ENCODE measurements at places on chromosomes 11 and 22. TPM values are rescaled to one million over a fixed set of nuclear protein-coding genes. Genes with fewer than 3 reads are reported as not detected.

DNA sequence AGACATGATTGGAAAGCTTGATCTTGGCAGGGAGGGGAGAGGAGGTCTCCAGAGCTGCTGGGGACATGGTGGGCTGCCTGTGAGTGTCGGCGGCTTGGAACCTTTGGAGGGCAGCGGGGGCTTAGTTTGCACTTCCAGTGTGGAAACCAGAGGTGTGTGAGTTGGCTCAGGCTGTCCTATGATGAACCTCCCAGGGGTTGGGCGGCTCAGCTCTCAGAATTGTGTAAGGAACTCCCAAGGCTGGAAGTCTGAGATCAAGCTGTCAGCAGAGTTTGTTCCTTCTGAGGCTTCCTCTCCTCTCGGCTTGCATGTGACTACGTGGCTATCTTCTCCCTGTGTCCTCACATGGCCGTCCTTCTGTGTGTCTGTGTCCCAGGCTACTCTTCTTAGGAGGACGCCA lies 87.9 kb upstream of the B3GAT1 start:
- no peaks in the 10 kb centered on the region for H3K27me3 ChIP-seq
- peaks cover 15% of the 10 kb centered on the region for H3K4me1 ChIP-seq
- no peak for DNase-seq

- no peaks in the 10 kb centered on the region for H3K27me3 ChIP-seq
- no peak for DNase-seq
- peaks cover 9% of the 10 kb centered on the region for H3K4me1 ChIP-seq
- H3K27ac ChIP-seq, result no peak overlapping the region
Measured at GRCh38 chr11:64361659-64362058, 2.7 kb downstream of the RPS6KA4 start.

GRCh38 chr11:74397501-74398243 lies 561 bp downstream of the PGM2L1 start:
- no peaks in the 10 kb centered on the region for H3K4me1 ChIP-seq
- peak overlapping the region; percentile 96 for H3K27ac ChIP-seq
- DNase-seq, result peak; percentile 55
- H3K36me3 ChIP-seq, result no peaks in the 10 kb centered on the region

The MYO7A gene
- 33.6 TPM for total RNA-seq

GRCh38 chr11:100705447-100705846 lies 18.4 kb downstream of the ARHGAP42 start:
- H3K4me3 ChIP-seq, result no peak overlapping the region
- no peak overlapping the region for H3K27ac ChIP-seq
- no peaks in the 10 kb centered on the region for H3K27me3 ChIP-seq
- H3K36me3 ChIP-seq, result no peaks in the 10 kb centered on the region

GRCh38 chr11:33778675-33779074 lies 4.4 kb upstream of the FBXO3 start:
- no peaks in the 10 kb centered on the region for H3K36me3 ChIP-seq
- no peak for DNase-seq
- H3K4me3 ChIP-seq, result no peak overlapping the region
- no peak overlapping the region for H3K27ac ChIP-seq
- peaks cover 5% of the 10 kb centered on the region for H3K4me1 ChIP-seq

The ADM gene
- total RNA-seq, result 32.6 TPM

DNA sequence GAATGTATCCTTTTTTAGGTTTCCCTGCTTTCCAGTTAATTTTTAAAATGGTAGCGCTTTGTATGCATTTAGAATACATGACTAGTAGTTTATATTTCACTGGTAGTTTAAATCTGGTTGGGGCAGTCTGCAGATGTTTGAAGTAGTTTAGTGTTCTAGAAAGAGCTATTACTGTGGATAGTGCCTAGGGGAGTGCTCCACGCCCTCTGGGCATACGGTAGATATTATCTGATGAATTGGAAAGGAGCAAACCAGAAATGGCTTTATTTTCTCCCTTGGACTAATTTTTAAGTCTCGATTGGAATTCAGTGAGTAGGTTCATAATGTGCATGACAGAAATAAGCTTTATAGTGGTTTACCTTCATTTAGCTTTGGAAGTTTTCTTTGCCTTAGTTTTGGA lies 86.4 kb upstream of the BIRC3 start:
- no peak overlapping the region for H3K27ac ChIP-seq
- H3K36me3 ChIP-seq, result peaks cover 7% of the 10 kb centered on the region
- H3K4me3 ChIP-seq, result no peak overlapping the region
- H3K27me3 ChIP-seq, result no peaks in the 10 kb centered on the region
- no peak for DNase-seq

The IL18 gene
- total RNA-seq, result 5.2 TPM

GRCh38 chr22:36808721-36809344 lies 8.0 kb downstream of the PVALB start:
- no peaks in the 10 kb centered on the region for H3K4me1 ChIP-seq
- H3K4me3 ChIP-seq, result no peak overlapping the region
- no peaks in the 10 kb centered on the region for H3K27me3 ChIP-seq

DNA sequence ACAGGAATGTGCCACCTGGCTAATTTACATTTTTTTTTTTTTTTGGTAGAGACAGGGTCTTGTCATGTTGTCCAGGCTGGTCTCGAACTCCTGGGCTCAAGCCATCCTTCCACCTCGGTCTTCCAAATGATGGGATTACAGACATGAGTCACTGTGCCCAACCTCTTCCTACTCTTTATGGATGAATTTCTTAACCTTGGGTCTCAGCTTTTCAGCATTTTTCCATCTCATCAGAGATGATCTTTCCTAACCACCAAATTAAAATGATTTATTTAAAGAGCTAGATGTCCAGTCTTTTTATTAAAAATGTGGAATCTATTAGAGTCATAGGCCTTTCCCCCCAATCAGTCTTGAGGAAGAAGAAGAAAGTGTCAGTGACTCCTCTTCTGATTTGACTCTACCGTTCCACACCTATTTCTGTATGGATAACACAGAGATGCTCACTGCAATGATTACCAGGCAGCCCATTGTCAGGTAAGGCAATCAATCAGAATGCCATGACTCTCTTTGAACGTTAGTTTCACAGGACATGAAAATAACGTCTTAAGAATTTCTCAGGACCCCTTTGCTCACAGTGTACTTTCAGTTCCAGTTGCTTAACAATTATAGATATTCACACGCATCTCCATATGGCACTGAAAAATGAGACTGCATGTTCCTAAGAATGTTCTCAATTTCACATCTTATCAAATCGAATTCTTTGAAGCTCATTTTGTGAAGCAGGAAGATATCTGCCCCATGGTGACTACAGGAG lies 51.0 kb downstream of the MIAT start:
- H3K27me3 ChIP-seq, result no peaks in the 10 kb centered on the region
- no peaks in the 10 kb centered on the region for H3K4me1 ChIP-seq
- H3K27ac ChIP-seq, result no peak overlapping the region
- no peak for DNase-seq
- no peaks in the 10 kb centered on the region for H3K36me3 ChIP-seq

The EML3 gene
- 6.0 TPM for total RNA-seq
